ENCODE measurements at places on chromosomes 6 and 20.

- no peak for DNase-seq
Measured at GRCh38 chr6:133201231-133201630, 39.9 kb upstream of the EYA4 start.

- no peak for DNase-seq
Measured at GRCh38 chr6:137307163-137307854, 88.1 kb upstream of the IFNGR1 start.

DNA sequence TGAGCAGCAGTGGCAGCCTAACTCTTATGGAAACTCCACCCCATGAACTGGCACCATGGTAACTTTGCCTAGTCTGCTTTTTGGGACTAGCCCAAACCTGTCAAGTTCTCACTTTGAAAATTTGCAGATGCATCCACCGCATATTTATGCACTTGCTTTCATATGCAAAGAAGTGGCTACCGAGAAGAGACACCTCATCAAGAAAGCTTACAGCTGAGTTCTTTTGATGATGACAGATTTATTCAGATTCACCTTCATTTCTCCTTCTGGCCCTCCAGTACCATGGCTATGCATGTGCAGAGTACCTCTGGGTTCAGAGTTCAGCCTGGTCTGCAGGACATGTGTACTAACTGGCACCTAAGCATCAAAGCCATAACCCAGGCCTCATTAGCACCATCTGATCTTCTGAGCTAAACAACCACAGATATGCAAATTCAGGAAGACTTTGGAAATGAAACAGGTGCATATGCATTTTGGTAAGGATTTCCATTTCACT, 154.3 kb upstream of the TENT5A start:
- DNase-seq: no peak

- DNase-seq: peak; percentile 55
Measured at GRCh38 chr6:37131104-37131959, 38.6 kb upstream of the PIM1 start.
